AG08395 (cell line): ENCODE measurements at places on chromosomes 1 and 21.

GRCh38 chr21:44434568-44434925 lies 20.8 kb upstream of the LRRC3 start:
- no peak for DNase-seq

DNA sequence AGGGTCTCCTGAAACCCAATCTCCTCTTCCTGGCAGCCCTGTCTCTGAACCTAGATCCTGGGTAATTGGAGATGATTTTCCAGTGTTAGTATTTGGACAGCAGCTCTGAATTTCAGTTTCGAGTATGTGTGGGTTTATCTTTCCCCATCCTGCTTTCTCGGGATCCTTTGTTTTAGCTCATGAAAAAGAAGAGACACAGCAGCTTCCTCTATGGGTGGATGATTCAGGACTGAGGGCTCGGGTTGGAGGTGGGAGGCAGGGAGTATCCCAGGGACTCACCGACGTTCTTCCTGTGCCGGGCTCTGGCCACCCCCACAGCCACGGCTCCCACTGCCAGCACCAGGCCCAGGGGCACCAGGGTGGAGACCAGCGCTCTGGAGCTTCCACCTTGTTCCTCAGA lies 10.4 kb upstream of the FCMR start:
- DNase-seq: no peak

GRCh38 chr1:29896791-29897714 lies 660.7 kb downstream of the PTPRU start:
- DNase-seq: no peak

DNA sequence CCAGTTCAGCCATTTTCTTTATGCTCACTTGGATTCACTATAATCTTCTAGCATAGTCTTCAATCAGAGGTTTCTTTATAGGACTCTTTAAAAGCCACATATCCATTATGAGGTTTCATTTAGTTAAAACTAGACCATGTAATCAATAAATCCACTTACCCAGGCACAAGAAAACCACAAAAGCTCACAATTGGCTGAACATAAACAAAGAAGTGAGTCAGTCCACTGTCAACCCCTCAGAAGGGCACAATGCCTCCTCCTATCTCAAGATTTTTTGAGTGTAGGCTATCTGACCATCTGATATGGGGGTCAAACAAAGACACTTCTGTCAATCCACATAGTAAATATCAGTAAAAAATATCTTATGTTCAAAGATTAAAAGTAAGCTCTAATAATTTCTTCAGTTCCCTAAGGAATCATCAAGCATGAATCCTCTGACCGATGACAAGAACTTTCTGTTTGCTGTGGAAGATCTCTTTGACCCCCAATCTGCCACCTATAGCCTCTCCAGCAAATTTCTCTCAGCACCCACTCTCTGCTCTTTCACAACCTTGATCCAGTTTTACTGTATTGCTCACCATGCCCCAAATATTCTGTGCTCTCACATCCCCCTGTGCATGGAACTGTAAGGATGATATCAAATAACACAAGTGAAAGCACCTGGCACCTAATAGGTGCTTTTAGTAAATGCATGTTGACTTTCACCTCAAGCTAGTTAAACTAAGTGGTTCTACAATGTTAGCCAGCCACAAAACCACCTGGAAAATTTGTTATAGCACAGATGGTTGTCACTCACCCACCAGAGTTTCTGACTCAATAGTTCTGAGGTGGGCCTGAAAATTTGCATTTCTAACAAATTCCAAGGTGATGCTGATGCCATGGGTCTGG lies 16.7 kb downstream of the RAB3B start:
- DNase-seq: no peak

GRCh38 chr1:214224611-214225354 lies 56.2 kb upstream of the SMYD2 start:
- peak; percentile 40 for DNase-seq
